ENCODE measurements at places on chromosomes 6 and 20. TPM values are rescaled to one million over a fixed set of nuclear protein-coding genes. Genes with fewer than 3 reads are reported as not detected.

GRCh38 chr20:59318803-59319202, 18.4 kb downstream of the EDN3 start:
- no peaks in the 10 kb centered on the region for H3K36me3 ChIP-seq
- DNase-seq, result no peak
- no peaks in the 10 kb centered on the region for H3K4me1 ChIP-seq
- no peak overlapping the region for H3K27ac ChIP-seq
- H3K27me3 ChIP-seq, result no peaks in the 10 kb centered on the region

DNA sequence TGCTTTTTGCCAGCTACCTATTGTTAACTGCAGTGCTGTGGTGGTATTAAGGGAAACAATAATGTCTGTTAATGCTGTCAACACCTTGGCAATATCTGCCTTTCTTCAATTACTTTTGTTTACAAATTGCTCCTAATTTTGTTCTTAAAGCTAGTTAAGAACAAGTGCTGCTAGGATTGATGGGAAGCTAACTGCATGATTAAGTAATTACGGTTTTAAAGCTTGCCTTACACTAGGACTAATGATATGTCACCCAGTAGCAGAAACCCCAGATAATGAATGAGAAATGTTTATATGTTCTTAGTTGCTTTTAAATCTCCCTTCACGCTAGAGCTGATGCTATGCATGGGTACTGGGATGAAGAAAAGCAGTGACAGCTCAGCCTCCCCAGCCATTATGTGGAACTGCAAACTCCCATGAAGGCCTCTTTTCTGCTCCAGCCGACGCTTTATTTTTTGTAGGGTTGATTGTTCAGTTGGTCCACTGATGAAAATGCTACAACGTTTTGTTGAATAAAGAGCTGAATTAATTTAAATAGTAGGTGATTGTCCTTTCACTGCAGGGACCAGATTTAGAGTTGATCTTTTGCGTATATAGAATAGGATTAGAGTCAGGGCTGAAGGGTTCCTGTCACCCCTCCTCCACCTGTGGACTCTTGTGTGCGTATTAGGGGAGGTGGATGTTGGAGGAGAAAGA, 610.5 kb downstream of the TFAP2B start:
- no peaks in the 10 kb centered on the region for H3K4me1 ChIP-seq
- no peaks in the 10 kb centered on the region for H3K27me3 ChIP-seq
- H3K27ac ChIP-seq, result no peak overlapping the region
- no peak for DNase-seq
- H3K36me3 ChIP-seq, result no peaks in the 10 kb centered on the region
- no peak overlapping the region for H3K4me3 ChIP-seq

DNA sequence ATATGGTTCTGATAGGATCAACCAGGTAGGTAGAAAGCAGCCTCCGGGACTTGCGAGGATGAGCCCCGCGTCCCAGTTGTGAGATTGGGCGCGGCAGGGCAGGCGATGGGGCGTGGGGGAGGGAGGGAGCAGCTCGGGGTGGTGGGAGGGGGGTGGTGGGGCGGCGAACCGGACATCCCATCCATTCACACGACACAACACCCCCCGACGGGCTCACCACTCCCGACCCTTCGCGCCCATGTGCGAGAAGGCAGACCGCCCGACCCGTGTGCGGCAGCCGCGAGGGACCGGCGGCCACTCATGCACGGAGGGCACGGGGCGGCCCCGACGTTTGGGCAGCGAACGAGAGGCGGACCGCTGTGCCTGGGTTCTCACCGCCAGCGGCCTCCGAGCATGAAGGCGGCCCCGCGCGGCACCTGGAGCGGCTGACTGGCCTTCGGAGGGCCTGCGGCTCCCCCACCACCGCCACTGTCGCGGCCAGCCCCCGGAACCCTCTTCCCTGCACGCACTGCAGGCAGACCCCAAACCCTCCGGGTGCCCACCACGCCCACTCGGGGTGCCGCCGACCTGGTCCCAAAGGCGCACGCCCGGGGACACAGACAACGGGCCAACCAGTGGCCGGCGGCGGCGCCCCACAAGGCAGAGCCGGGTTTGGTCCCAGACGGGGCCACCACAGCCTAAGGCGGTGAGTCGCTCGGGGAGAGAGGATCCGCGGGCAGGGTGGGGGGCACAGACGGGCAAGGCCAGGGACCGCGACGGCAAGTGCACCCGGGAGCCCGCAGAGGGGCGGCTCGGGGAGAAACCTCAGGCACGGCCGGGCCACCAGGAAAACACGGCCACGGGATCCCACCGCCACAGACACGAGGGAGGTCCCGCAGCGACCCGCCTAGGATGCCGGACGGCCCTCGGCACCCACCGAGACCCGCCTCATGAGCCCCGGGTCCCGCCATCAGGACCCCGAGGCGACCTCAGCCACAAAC, 769.2 kb upstream of the DEFB115 start:
- DNase-seq, result peak; percentile 19
- H3K36me3 ChIP-seq, result no peaks in the 10 kb centered on the region
- H3K4me1 ChIP-seq, result no peaks in the 10 kb centered on the region
- no peaks in the 10 kb centered on the region for H3K27me3 ChIP-seq
- H3K4me3 ChIP-seq, result no peak overlapping the region

DNA sequence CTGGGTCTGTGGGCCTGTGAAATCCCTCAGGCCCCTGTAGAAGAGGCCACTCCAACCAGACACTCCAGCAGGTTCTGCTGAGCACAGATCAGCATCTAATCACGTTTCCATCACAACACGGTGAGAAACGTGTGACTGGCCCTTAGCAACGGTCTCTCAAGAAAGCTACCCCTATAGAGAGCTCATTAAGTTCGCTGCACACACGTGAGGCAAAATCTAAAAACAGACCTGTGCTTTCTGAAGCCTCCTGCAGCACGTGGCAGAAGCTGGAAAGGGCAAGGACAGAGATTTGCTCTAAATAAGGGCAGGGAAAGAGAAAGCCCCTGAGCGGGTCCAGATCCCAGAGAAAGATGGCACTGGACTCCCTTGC, 56.5 kb downstream of the GPR6 start:
- no peak overlapping the region for H3K27ac ChIP-seq
- no peak overlapping the region for H3K4me3 ChIP-seq
- no peaks in the 10 kb centered on the region for H3K36me3 ChIP-seq
- peaks cover 1% of the 10 kb centered on the region for H3K4me1 ChIP-seq

DNA sequence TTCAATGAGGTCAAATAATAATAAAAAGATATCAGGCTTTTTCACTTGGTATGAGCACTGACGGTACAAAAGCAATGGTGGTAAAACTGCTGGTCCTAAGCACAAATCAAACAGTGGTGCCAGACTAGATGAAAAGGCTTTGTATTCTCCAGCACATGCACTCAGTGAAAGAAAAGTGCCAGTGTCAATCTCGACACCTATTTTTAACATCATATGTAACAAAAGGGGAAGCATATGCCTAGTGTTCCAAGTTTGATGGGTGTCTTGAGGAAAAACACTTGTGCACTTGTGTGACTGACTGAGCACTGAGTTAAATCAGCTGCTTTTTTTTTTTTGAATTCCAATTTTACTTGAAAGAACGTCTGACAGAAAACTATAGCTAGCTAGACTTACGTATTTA, 27.3 kb downstream of the MED23 start:
- no peak overlapping the region for H3K27ac ChIP-seq
- H3K4me3 ChIP-seq, result no peak overlapping the region

DNA sequence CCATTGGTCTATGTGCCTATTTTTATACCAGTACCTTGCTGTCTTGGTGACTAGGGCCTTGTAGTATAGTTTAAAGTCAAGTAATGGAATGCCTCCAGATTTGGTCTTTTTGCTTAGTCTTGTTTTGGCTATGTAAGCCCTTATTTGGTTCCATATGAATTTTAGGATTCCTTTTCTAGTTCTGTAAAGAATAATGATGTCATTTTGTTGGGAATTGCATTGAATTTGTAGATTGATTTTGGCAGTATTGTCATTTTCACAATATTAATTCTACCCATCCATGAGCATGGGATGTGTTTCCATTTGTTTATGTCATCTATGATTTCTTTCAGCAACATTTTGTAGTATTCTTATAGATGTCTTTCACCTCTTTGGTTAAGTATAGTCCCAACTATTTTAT, 96.4 kb upstream of the PAK5 start:
- H3K36me3 ChIP-seq, result no peaks in the 10 kb centered on the region
- no peak for DNase-seq
- H3K4me1 ChIP-seq, result no peaks in the 10 kb centered on the region
- no peak overlapping the region for H3K4me3 ChIP-seq

Gene COL21A1
- 3.1 TPM for total RNA-seq

Gene AKAP12
- 79.2 TPM for total RNA-seq

Gene STX11
- total RNA-seq, result 0.21 TPM

Gene METTL24
- 0.44 TPM for total RNA-seq
